ENCODE measurements at places on chromosomes 12 and 14. TPM values are rescaled to one million over a fixed set of nuclear protein-coding genes. Genes with fewer than 3 reads are reported as not detected.

Gene ZNF219
- total RNA-seq, result 54.1 TPM

Gene SLC17A8
- total RNA-seq, result not detected

Gene IAPP
- not detected for total RNA-seq

Gene ARG2
- total RNA-seq, result 2.6 TPM

Gene SSPN
- total RNA-seq, result 13.9 TPM

Gene FGF6
- not detected for total RNA-seq

Gene LRRK2
- total RNA-seq, result 22.2 TPM

Gene BDKRB2
- 2.1 TPM for total RNA-seq

Gene SIX6
- total RNA-seq, result not detected

Gene IL31
- not detected for total RNA-seq

Gene SLC8A3
- total RNA-seq, result 0.34 TPM

Gene LMO3
- total RNA-seq, result 179 TPM

Gene C12orf60
- 1.3 TPM for total RNA-seq

Gene SFSWAP
- total RNA-seq, result 45.3 TPM

Gene AMN
- not detected for total RNA-seq

Gene AQP5
- total RNA-seq, result not detected

Gene KRT5
- total RNA-seq, result 1.3 TPM

Gene RD3L
- total RNA-seq, result not detected

Gene C12orf50
- not detected for total RNA-seq

Gene CCDC175
- total RNA-seq, result 1.3 TPM

Gene KLRC2
- not detected for total RNA-seq

Gene FIGNL2
- total RNA-seq, result 1.1 TPM

Gene KRT79
- not detected for total RNA-seq

Gene RFX4
- not detected for total RNA-seq

Gene VRTN
- not detected for total RNA-seq

Gene SAMD4A
- 34.2 TPM for total RNA-seq

Gene KRT78
- not detected for total RNA-seq

Gene OR4K2
- not detected for total RNA-seq

Gene ANKS1B
- 7.5 TPM for total RNA-seq

Gene TMEM52B
- not detected for total RNA-seq

Gene PRB2
- not detected for total RNA-seq

Gene KSR2
- total RNA-seq, result under 0.01 TPM

Measured in subcutaneous adipose tissue (tissue), 4 donors.